Umbilical cord (tissue), 2 donors: ENCODE measurements at places on chromosomes 5 and 9.
A peak's percentile ranks its signal among the peaks of the same experiment; 100 is the strongest.

DNA sequence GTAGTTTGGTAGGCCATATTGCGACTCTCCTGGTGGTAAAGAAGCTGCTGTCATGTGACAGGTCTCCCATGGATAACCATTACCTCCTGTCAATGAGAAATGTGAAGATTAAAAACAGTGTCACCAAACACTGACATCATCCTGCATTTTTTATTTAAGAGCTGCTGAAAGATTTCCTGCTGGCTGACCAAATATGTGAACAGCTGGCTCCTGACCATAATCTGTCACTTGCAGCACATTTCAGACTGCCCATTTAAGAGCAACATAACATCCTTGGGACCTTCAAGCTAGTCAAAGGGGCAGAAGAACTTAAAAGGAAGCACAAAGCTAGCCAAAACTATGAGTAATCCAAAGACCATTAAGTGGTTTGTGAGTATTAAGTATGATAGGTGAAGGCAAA, 288.0 kb downstream of the IZUMO3 start:
- DNase-seq, result no peak

DNA sequence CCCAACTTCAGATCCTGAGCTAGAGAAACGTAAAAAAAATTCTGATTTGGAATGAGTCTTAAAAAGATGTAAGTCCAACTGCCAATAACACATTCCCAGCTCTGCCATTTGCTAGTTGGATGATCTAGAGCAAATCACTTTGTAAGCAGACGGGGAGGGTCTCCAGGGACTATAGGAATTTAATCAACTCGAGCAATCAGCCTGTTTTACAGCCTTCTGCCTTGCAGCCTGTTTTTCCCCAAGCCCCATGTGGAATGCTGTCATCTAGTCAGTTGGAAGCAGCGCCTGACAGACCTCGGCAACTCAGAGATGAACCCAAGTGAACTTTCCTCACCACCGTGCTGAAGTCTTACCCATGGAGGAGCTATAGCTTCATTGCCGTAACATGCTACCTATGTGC, 34.8 kb upstream of the HRH2 start:
- no peak for DNase-seq

DNA sequence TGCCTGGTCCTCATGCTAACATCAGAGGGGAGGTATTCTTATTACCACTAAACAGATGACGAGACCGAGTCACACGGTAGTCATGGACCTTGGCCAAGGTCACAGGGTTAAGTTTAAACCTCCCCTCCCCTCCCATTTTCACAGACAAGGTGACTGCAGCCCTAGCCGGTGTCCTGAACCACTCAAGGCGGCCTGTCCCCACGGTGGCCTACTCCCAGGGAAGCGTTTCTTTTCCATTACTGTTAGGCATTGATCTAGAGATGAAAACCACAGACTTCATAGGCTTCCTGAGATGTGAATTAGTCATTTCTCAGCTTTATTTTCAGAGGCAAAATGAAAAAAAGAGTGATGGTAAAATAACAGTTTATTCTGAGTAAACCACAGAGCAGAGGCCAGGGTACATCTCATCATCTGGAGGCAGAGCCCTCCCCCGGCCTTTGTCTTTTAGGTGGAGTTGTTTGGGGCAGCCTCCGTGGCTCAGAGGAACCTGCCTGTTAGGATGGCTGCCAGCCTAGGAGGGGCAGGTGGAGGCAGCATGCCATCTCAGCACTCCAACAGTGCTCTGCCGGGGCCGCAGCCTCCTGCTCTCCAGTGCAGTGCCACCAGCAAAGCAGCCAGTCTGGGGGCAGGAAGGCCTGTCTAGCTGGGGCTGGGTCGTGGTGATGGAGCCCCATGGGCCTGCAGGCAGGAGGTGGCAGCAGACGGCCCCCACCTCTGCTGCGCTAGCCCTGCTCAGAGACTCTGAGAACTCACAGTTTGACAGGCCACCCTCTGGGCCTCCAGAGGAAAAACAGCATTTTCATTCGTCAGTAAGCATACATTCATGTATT, 71.2 kb downstream of the RAPGEF1 start:
- peak; percentile 76 for DNase-seq

GRCh38 chr5:135170500-135170899, 136.5 kb upstream of the PITX1 start:
- no peak for DNase-seq

GRCh38 chr5:14263699-14264098, 120.6 kb downstream of the TRIO start:
- DNase-seq, result peak; percentile 23

GRCh38 chr9:20189871-20190270, 401.0 kb upstream of the SLC24A2 start:
- DNase-seq, result no peak

- no peak for DNase-seq
Measured at GRCh38 chr9:133709015-133709611, 29.0 kb downstream of the SARDH start.

DNA sequence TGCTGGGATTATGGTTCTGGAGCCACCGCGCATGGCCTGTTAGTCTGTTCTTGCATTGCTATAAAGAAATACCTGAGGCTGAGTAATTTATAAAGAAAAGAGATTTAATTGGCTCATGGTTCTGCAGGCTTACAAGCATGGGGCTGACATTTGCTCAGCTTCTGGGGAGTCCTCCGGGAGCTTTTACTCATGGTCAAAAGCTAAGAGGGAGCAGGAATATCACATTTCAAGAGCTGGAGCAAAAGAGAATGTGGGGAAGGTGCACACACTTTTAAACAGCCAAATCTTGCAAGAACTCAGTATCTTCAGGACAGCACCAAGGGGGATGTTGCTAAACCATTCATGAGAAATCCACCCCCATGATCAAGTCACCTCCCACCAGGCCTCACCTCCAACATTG, 12.1 kb downstream of the JAK2 start:
- no peak for DNase-seq

DNA sequence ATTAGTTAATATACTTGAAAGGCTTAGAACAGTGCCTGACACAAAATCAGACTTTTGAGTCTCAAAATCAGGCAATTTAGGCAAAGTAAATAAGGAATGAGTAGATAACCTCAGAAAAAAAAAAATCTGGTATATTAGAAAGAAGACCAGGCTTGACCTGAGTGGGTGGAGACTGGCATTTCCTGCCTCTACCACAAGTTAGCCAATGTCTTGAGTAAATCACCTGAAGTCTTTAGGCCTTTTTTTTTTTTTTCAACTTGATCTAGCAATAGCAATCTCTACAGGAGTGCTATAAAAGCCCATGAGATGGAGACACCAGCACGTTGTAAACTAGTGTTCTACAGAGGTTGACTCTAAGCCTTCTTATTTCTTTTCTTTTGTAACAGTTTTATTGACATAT, 104.2 kb upstream of the RASEF start:
- DNase-seq, result no peak

GRCh38 chr9:86337469-86338108, 16.6 kb downstream of the TUT7 start:
- no peak for DNase-seq

DNA sequence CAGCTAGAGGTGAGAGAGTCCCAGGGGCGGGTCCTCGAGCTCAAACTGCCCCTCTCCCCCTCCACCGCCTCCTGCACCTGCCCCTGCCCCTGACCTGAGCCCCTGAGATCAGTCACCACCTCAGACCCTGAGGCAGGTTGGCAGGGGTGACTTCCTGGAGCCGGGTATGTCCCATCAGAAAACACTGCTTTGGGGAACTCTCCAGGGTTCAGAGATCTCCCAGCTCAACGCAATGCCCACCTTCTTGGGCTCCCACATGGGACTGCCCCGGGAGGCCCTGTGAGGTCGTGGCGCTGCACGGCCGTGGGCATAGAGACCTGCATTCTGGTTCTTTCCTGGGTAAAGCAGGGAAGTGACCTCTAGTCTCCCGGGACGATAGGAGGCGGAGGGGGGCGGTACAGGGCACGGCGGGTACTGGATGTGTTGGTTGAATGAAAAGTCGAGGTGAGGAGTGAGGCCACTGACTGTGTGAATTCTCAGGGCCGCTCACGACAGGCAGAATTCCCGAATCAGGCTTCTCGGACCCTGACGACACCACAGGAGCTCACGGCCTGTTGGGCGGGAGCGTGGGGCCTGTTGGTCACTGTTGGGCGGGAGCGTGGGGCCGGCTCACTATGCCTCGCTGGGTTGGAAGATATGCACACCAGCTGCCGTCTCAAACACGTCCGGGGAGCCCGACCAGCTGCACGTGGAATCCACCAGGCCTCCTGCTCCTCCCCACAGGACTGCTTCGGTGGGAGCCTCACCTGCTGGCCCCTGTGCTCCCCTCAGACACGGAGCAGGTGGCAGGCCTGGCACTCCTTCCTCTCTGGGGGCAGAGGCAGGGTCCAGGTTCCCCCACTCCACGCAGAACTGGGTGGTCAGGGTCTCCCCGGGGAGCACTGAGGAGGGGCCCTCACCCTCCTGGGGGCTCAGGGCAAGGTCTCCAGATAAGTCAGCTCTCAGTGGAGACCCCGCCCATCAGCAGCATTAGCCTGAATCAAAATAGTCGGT, 178.0 kb upstream of the PPP1R26 start:
- DNase-seq, result no peak
